ENCODE measurements at places on chromosomes 2 and 18.

- no peak for DNase-seq
Measured at GRCh38 chr18:26948703-26949102, 83.2 kb upstream of the AQP4 start.

DNA sequence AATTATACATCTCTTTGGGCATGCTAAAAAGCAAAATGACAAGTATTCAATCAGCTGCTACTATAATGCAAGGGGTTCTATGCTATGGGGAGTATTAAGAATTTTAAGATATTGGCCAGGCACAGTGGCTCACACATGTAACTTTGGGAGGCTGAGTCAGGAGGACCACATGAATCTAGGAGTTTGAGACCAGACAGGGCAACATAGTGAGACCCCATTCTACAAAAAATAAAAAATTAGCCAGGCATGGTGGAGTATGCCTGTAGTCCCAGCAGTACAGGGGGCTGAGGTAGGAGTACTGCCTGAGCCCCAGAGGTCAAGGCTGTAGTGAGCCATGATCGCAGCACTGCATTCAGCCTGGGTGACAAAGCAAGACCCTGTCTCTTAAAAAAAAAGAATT is 5.5 kb upstream of the KIAA2012 start:
- no peak for DNase-seq

DNA sequence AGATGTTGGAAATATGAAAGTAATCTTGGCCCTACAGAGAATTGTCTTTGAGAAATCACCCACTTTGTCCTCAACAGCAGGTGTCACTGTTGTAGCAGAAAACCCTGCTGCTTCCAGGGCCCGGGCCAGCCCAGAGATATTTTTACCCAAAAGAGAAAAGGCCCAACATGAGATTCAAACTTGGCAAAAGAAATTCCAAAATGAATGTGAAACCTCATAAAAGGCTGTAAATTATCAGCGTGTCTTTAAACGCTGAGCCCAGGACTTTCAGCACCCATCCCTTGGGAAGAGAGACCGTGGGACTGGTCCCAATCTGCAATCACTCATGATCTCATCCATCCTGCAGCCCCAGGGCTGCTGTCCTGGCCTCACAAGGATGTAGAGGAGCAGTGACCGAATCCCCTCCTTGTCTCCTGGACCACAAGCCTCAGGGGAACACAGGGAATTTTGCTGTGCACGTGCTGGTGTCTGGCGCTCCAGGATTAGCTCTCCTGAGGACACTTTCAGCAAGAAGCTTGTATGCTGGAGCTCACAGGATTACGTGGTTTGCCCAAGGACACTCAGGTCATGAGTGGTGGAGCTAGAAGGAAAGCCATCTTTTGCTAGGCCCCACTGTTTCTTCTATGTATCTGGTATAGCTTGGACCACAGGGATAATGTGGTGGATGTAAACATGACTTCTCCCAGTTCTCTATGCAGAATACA is 202.1 kb downstream of the RNF144A start:
- no peak for DNase-seq

DNA sequence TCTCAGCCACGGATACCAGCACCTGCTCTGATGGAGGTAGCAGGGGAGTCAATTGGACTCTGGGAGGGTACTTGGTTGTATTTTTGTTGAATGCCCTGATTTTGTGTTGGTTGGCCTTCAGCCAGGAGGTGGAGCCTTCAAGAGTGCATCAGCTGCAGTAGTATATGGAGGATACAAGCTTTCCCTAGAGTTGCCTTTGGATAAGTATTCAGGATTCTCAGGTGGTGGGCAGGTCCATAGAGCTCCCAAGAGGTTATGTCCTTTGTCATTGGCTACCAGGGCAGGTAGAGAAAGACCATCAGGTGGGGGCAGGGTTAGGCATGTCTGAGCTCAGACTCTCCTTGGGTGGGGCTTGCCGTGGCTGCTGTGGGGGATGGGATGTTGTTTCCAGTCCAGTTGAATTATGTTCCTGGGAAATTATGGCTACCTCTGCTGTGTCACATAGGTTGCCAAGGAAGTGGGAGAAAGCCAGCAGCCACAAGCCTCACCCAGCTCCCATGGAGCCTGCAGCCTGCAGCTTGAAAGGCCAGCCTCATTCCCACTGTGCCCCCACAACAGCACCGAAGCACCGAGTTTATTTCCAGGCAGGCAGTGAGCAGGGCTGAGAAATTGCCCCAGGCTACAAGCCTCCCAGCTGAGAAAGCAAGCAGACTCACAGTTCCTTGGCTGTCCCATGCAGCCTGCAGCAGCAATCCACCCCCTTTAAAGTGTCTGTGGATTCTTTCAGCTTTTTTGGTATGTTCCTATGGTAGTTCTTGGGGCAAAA is 38.6 kb upstream of the CHST9 start:
- DNase-seq, result no peak

DNA sequence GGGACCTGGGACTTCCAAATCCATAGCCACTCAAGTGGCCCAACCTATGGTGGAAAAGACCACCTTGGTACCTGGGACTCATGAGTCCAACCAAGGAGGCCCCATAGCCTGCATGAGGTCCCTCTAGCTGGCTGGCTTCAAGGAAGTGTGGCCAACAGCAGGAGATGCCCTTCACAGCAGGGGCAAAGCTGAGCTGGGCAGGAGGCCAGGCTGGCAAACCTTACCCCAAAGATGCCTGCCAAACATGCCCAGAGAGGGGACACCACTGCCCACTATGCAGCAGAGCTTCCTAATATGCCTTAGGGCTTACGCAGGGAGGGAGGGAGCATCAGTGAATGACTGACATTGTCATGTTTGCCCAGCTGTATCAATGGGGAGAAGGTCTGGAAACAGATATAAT is 188.0 kb upstream of the GLI2 start:
- no peak for DNase-seq

DNA sequence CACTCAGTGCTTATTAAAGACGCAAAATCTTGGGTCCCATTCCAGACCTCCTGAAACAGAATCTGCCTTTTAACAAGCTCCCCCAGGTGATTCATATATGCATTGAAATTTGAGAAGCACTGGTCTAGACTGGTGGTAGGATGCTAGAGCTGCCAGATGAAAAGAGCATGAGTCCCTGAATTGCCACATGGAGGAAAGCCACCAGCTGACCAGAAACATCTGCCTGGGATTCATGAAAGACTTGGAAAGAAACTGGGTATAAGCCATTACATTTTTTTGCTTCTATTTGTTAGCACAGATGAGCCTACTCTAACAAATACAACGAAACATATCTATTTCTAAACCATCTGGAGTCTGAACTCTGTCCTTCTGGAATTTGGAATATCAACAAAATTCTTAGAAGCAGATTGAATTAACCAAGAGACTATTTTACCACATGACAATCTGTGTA is 228.9 kb downstream of the RBM43 start:
- no peak for DNase-seq

DNA sequence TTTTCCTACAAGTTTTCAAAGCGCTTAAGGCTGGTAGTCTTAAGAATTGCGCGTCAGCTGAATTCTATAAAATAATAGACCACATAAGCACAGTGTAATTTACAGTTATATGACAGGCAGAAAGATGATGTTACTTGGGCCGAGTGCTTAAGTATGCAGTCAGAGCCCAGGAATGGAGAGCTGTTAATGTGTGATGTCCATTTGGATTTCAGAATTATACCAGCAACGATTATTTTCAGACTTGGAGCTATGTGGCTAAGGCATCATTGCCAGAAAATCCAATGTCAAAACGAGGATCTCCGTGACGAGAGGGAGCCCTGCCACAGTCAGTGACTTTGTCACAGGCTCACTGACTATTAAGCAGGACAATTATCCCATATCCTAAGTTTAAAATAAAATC is 3.4 kb downstream of the KLF7 start:
- no peak for DNase-seq

GRCh38 chr2:163469561-163469962 is 266.2 kb downstream of the FIGN start:
- no peak for DNase-seq

DNA sequence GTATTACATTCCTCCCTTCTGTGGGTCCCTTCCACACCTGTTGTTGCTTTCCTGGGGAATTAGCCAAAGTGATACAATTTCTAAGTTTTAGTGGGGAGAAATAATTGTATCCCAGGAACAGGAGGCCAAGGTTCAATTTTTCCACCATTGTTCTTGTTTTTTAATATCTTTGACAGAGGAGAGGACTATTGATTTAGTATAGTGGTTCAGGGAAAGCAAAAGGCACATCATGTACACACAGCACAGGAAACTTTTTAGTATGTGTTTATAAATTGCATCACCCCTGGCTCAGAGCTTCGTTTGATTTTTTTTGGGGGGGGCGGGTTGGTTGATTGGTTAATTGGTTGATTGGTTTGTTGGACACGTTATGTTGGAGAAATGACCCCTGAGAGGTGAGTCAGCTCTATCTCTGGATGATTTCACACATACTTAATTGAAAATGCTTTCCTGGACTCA is 431.6 kb downstream of the PID1 start:
- DNase-seq, result no peak

GRCh38 chr2:42925742-42926433 is 133.5 kb upstream of the HAAO start:
- no peak for DNase-seq

DNA sequence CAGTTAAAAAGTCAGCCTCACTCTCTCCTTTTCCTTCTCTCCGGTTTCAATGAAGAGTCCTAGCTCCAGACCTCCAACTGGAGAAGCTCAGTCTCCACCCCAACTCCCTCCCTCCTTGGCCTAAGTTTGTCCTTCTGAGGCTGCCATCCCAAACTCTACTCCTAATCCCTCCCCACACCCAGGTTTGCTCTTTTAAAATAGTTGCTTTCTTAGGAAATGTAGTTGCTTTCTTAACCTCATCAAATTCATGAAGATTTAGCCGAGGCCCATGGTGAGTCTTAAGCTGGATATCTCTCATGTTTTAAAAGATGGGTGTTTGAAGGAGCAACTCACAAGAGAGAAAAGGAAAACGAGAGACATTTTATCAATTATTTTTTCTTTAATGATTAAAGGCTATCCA is 937 bp upstream of the LANCL1 start:
- DNase-seq, result no peak

DNA sequence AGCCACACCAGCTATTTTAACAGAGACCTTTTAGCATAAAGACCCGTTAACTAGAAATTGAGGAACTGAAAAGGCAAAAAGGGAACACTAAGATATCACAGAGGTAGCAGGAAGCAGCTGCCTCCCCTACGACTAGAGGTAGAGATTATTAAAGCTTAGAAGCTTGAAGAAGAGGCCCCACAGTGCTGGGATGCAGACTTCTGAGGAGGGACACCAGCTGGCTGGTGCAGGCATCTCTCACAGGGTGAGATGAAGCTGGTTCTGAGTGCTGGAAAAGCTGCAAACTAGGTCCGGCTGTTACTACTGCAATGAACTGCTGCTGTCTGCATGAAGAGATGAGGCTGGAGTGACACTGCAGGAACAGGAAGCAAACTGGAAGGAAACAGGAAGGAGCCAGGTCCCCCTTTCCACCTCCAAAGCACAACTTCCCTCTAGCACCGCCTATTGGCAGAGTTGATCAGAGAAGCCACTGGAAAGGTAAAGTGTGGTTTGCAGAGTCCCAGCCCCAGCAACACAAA is 61.2 kb upstream of the MRPS9 start:
- no peak for DNase-seq

DNA sequence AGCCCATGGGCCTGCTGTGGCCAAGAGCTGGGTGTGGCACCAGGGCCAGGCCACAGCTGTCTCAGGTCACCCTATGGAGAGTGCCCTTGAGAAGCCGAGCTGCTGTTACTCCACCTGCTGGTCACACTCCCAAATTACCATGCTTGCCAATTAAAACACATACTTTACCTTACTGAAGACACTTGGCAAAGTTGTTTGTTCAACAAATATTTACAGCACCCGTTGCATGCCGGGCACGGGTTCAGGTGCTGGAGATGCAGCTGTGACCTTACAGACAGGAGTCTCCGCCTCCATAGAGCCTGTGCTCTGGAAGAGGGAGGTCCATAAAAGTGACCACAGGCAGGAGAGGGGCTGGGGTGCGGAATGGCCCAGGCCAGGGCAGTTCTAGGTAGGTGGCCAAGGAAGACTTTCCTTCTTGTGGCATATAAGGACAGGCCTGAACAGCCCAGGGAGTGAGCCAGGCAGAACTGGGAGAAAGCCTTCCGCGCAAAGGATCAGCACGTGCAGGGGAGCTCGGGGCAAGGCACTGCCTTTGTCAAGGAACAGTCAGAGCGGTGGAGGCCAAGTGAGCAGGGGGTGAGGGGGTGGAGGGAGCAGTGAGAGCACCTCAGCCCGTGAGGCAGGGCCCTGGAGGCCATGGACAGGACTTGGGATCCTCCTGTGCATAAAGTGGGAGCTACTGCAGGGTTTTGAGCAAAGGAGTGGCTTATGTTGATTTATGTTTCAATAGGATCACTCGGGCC is 23.6 kb upstream of the RBM44 start:
- DNase-seq, result peak; percentile 21

- no peak for DNase-seq
Measured at GRCh38 chr2:239353692-239354091, 47.1 kb downstream of the HDAC4 start.

DNA sequence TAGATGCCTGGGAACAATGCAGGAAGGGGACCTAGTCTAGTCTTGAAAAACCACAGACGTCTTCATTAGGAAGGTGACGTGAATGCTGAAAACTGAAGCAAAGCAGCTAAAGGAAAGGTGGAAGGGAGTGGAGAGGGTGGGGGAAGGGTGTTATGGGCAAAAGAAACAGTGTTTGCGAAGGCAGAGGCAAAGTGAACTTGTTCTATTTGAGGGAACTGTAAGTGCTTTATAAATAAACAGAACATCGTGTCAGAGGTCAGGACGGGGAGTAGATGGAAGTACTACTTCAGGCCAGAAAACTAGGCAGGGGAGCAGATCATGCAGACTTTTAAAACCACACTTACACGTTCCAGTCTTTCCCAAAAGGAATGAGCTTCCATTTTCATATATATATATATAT is 57.8 kb downstream of the FASTKD2 start:
- DNase-seq, result no peak

GRCh38 chr2:240460253-240460711 is 24.8 kb downstream of the GPC1 start:
- DNase-seq, result no peak

GRCh38 chr2:26640781-26641564 is at the start of gene CIB4:
Gene CIB4 (minus strand): TSS chr2:26641366. CDS start chr2:26641314, 52 bp downstream.
- no peak for DNase-seq

- DNase-seq, result no peak
Measured at GRCh38 chr2:164234074-164234473, 387.2 kb downstream of the GRB14 start.

- DNase-seq, result no peak
Measured at GRCh38 chr2:25341011-25341727, 556 bp downstream of the DNMT3A start.

DNA sequence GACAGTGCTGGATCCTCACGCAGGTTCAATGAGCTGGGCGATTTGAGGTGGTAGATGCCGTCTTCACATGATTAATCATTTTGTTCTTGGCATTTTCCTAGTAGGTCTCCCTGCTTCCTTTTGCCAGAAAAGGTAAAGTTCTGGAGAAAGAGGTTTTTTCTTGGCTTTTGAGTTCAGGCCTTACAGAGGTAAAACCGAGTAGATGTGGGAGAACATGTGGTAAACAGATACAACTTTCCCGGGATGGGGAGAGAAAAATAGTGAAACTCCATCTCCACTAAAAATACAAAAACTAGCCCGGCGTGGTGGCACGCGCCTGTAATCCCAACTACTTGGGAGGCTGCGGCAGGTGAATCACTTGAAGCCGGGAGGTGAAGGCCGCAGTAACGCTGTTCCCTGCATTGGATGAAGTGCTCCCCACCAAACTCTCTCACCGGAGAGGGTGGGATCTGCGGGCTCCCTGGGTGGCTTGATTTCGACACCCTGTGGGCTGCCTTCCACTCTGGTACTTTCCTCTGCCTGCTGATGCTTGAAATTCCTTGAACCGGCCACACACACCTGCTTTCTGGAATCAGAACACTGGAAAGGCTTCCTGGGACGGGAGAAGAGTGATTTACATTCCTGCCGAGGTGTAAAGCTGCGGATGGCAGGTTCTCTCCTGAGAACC is 88.8 kb downstream of the ACTR3 start:
- DNase-seq, result no peak
